Stimulated activated CD8-positive, alpha-beta memory T cell treated with anti-CD3 and anti-CD28 coated beads, Interleukin-4, amount 100 ng/mL, for 1 hour (primary cell): ENCODE measurements at places on chromosomes 5 and 9.

- DNase-seq: no peak
Measured at GRCh38 chr9:81191222-81191621, 498.1 kb downstream of the TLE1 start.

DNA sequence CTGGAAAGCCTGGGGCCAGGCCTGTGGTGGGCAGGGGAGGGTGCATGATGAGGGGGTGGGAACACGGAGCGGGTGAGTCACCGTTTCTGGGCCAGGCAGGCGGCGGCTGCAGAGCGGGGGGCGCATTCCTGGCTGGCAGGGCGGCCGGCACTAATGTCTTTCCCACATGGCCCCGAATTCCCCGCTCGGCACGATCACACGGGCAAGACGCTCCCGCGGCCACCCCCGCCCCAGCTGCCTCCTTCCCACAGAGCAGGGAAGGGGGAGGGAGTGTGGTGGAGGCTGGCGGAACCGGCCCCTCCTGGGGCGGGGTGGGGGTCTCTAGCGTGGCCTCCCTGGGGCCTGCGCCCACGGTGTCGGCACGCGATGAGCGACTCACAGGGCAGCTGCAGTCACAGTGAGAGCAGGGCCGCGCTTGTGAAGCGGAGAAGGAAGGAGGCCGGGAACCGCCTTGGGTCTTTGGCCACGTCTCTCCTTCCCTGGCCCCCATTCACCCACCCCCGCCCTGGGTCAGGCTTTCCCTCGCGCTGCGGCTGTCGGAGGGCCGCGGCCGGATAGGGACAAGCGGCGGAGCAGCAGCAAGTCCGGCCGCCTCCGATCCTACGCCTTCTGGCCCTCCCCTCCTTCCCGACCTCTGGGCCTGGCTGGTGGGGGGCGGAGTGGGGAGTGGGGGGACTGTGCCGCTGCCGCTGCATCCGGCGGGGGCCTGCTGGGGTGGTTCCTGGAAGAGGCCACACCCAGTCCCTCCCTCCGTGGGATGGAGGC lies 48.9 kb downstream of the CXXC5 start:
- no peak for DNase-seq

DNA sequence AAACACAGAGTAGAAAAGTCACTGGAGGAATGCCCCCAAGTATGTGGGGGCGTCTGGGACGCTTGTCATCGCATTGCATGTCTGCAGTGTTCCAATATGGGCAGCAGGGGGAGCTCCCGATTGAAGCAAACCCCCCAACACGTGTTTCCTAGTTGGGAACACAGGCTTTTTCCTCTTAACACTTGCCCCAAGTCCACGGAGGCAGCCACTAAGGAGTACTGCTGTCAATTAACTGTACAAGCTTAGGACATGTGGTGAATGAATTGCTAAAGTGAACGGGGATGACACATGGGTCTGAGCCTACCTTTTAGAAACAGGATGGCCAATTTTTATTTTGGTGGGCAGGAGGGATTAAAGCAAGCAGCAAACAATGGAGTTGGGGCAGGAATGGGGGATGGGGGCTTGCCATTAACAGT lies 2.2 kb downstream of the GABRB2 start:
- DNase-seq: no peak

GRCh38 chr5:173534664-173535063 lies 81.8 kb downstream of the BOD1 start:
- no peak for DNase-seq
